ENCODE measurements at places on chromosomes 3 and 15.

DNA sequence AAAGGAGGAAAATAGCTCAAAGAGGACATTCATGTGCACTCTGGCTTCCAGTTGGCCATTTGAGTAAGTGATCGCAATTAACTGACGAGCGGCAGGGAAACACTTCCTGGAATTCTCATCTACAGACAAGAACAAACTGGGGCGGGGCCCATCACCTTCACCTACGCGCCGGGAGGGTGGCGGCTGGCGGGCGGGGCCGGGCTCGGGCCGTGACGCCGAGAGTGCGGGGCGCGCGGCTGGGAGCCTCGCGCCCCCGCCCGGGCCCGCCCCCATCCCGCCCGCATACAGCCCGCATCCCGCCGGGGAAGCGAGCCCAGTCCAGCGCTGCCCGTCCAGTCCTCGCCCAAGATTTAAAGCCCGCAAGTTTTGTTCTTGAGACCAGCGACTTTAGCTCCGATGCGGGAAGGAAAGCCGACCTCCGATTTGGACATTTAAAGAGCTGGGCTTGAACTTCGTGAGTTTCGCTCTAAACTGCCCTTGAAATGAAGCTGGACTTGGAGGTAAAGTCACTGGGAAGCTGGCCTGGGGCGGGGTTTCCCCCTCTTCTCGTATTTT is at the start of gene B3GNT5:
TSS of gene B3GNT5 (plus strand) at position 281 of the 555 bp plus-strand sequence. CDS start 16,546 bp downstream, outside the sequence.
- no peak for DNase-seq

- peak; percentile 20 for DNase-seq
These were observed 51.4 kb downstream of the NMD3 start for GRCh38 chr3:161272524-161272923.

- peak; percentile 7 for DNase-seq
These were observed 54.2 kb upstream of the TMCO5A start for GRCh38 chr15:37880009-37880834.

GRCh38 chr3:34377961-34378360 is 579.5 kb downstream of the PDCD6IP start:
- no peak for DNase-seq

DNA sequence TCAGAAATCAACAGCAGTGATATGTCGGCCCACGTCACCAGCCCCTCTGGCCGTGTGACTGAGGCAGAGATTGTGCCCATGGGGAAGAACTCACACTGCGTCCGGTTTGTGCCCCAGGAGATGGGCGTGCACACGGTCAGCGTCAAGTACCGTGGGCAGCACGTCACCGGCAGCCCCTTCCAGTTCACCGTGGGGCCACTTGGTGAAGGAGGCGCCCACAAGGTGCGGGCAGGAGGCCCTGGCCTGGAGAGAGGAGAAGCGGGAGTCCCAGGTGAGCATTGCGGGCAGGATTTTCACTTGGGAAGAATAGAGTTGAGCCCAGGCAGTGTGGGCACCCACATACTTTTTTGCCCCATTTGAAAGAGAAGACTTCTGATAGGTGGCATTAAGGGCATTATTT is 57.4 kb downstream of the DNASE1L3 start:
- no peak for DNase-seq

GRCh38 chr3:104596551-104596950 is 770.2 kb upstream of the ALCAM start:
- DNase-seq = peak; percentile 25

- no peak for DNase-seq
These were observed 12.7 kb downstream of the SOX2 start for GRCh38 chr3:181724192-181724965.

GRCh38 chr15:56028430-56028829 is 35.0 kb upstream of the NEDD4 start:
- no peak for DNase-seq

- DNase-seq = peak; percentile 10
These were observed 12.8 kb upstream of the SETMAR start for GRCh38 chr3:4290272-4290893.

GRCh38 chr15:71458089-71458660 is 342.9 kb downstream of the THSD4 start:
- DNase-seq = no peak

GRCh38 chr3:186583831-186584230 is 13.3 kb downstream of the DNAJB11 start:
- DNase-seq = no peak

- no peak for DNase-seq
These were observed 20.4 kb upstream of the ACTL6A start for GRCh38 chr3:179542375-179542774.

DNA sequence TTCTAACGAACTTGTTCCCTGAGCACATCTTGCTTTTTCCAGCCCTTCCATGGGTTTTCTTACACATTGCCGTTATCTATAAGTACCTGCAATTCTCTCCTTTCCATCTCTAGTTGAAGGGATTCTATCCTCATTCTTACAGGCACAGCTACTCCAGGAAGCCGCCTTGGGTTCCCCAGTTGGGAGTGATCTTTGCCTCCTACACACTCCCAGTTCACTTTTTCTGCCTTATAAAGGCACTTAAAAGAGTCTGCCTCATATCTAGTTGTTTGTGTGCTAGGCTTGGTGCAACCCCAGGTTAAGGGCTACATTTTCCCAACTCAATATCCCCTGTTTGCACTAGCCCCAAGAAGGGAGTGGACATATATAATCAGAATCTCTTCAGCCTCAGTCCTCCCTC is 44.0 kb upstream of the IREB2 start:
- DNase-seq = no peak

DNA sequence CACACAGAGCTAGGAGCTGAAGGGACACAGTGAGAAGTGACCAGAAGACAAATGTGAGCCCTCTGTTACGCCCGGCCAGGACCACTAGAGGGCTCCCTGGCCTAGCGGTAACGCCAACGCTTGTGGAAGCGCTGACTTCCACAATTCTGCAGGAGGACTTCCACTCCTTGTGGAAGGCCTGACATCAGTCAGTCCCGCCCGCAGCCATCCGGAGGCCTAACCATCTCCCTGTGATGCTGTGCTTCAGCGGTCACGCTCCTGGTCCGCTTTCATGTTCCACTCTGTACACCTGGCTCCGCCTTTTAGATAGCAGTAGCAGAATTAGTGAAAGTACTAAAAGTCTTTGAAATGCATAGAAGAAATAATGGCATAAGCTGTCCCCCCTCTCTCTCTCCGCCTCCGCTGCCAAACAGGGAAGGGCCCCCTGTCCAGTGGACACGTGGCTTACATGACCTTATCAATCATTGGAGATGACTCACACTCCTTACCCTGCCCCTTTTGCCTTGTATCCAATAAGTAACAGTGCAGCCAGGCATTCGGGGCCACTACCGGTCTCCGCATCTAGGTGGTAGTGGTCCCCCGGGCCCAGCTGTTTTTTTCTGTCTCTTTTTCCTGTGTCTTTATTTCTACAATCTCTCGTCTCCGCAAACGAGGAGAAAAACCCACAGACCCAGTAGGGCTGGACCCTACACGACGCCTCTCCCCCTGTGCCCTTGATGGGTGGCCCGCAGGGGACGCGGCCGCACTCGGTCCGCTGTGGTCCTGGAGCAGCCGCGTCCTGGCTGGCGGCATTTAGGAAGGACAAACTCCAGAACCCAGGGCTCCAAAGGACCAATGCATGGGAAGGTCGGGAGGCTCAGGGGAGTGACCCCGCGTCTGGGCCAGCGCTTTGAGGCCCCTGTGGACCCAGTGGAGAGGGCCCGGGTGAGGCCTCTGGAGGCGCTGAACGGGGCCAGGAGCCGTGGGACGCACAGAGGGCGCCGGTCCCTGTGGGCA is 27.0 kb upstream of the RPL32 start:
- peak; percentile 77 for DNase-seq

- no peak for DNase-seq
These were observed 21.3 kb downstream of the GRK7 start for GRCh38 chr3:141784531-141784930.

- DNase-seq = no peak
These were observed 48.1 kb upstream of the PGPEP1L start for GRCh38 chr15:99055555-99056134.

DNA sequence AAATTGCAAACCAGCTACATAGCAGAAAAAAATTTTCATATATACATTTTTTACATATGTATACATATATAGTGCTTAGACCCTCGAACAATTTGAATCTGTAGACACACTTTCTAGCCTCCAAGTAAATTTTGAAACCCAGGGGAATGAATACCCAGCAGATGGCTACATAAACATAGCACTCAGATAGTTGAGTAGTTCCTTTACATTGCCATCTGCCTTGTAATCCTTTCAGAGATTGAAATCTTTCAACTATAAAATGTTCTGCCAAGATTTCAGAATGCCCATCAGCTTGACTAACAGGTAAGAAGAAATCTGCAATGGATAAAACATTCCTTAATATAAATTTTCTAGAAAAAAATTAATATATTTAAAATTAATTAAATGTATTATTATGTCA is 1333.5 kb upstream of the CADM2 start:
- DNase-seq = no peak

DNA sequence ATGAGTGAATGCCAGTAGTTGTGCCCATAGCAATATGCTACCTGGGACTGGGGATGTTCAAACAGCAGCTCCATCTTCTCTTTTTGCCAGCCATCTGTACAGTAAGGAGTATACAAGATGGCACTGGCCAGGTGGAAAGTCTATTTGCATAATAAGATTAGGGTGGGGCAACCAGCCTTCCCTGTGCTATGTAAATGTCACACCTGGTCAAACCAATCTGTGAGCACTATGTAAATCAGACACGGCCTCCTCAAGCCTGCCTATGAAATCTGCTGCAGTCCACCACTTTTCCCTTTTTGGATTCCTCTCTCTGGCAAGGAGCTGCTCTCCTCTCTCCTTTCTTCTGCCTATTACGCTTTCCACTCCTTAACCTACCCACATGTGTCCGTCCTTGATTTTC is 53.0 kb downstream of the C3orf80 start:
- DNase-seq = no peak

Measured in HepG2 (cell line).